ENCODE measurements at places on chromosomes 6 and 20. TPM values are rescaled to one million over a fixed set of nuclear protein-coding genes. Genes with fewer than 3 reads are reported as not detected.

DNA sequence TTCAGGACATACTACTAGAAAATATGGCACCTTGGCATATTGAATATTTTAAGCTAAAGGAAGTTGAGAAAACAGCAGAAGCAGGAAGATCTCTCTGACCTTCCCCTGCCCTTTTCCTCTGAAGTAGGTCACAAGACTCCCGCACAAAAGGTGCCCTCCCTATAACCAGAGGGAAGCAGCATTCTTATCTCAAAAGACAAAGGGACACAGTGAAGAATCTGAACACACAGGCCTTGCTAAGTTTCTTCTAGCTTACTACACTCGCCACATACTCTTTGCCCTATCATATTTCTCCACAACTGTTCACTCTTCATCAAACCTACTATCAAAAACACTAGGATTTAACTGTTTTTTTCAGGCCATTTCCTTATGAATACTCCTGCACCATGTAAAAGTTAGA, 151.2 kb downstream of the ELOVL4 start:
- no peak for DNase-seq

DNA sequence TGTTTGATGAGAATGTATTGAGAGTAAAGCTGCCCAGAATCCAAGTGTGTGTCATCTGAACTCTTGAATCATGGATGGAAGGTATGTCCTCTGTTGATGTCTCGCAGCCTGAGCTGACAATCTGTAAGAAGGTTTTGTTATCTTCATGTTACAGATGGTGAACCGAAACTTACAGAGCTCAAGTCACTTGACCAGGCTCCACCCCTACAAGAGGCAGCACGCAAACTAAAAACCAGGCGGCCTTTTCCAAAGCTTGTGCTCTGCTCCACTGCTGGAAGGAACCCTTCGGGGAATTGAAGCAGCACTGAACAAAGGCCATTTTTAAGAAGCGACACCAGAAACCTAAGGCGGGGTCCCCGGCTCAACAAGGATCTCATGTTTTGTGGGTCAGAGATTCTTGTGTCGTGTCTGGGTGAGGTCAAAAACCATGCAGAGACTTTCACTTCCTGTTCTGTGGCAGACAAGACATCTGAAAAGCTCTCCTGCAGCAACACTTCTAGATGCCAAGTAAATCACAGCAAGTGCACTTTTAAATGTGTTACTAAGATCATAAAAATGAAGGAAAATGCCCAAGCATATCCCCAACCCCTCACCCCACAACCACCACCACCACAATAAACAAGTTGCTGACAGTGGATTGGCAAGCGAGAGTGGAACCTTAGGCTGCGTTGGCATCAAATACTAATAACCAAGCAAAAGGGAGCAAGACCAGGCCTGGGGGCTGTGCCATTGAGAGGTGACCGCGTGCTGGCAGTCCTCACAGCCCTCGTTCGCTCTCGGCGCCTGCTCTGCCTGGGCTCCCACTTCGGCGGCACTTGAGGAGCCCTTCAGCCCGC, 27.3 kb downstream of the NQO2 start:
- DNase-seq, result peak; percentile 18

GRCh38 chr6:52138284-52138683, 47.9 kb upstream of the IL17A start:
- DNase-seq, result no peak

DNA sequence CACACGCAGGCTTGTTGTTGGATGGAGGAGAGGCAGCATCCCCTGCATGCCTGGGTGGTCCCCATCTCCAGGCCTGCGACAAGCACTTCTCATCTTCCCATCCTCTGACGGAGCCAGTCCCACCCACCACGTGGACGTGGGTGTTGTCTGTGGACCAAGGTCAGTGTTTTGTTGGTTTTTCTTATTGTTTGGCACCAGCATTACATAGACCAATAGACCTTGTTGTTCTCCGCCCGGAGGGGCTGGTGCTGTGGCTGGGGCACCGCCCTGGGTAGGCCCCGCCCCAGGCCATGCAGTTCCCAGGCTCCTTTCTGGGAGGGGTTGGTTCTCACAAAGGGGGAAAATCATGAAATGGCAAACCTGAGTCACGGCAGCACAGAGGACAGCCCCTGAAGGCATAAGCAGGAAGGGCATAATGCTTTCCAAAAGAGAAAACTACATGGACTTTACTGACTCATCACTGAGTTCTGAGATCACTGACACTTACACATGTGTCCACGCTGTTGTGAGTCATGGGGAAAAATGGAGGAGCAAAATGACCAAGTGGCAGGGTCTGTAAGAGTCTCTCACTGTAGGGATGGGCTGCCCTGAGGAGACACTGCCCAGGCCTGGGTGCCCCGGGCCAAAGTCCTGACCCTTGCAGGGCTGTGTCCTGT, 90.8 kb downstream of the THBS2 start:
- no peak for DNase-seq

- DNase-seq, result no peak
These were observed 1.2 kb downstream of the PLAGL1 start for GRCh38 chr6:144006736-144007477.

DNA sequence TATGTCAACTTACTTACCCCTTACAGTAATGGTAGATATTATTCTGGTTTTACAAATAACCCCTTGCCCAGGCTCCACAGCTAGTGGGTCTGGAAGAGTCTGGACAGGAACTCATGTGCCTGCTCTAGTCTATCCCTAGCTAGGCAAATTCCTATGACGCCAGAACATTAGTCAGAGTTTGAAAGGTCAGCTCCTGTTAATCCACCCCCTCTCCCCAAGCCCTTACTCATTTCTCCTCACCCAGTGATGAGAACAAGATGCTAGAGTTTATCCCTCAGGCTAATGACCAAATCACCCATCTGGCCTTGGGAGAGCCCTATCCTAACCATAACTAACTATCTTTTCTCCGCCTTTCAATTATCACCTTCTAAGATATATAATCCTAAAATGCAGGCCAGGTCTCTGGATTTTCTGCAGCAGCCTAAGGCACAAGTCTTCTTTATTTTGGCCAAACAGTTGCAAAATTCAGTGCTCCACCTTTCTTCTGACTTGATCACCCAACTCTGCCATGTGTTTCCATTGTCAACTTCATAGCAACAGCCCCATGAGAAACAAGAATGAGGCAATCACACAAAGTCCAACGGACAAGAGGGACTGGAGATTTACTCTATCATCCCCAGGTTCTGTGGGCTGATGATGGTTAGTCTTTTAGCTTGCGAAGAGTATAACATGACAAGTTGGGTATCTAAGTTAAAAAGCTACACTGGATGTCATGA, 113.3 kb downstream of the TASP1 start:
- no peak for DNase-seq

The PTCRA gene
- total RNA-seq, result not detected

The GSTA3 gene
- total RNA-seq, result not detected

Measured in type B pancreatic cell (in vitro differentiated cells).